ENCODE measurements at places on chromosomes 3 and 15.

DNA sequence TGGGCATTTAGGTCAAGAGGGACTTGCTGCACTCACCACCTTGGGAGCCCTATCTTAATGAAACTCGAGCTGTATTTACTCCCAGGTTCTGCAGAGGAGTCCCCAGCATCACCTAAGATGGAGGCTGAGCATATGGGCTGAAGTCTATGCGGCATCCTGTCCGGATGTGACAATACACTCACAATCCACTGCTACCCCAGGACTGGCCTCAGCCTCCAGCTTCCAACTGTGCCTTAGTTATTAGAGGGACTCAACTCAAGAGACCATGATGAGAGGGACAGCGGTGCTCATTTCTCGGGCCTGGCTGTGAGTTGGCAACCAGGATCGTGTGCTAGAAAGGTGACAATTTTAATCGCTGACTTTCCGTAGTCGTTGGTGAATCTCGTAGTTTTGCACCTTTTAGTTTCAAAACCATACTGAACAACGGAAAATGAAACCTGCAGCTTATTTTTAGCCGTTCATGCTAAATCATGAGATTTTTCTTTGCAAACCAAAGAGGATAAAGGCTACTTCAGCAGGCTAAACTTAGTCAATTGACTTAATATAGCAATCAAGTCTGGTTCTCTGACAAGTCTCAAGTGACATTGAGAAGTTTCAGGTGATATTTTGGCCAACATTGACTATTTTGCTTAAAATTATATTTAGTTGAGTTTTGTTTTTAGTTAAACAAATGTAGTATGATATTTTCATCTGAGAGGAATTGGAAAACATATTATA is 11.1 kb downstream of the ZBTB38 start:
- DNase-seq, result no peak

GRCh38 chr15:66921319-66921915 is 144.0 kb upstream of the SMAD3 start:
- peak; percentile 59 for DNase-seq

GRCh38 chr3:53153980-53154379 is 7.0 kb upstream of the PRKCD start:
- DNase-seq, result no peak

GRCh38 chr3:60036803-60037202 is 987.0 kb upstream of the CFAP20DC start:
- no peak for DNase-seq

DNA sequence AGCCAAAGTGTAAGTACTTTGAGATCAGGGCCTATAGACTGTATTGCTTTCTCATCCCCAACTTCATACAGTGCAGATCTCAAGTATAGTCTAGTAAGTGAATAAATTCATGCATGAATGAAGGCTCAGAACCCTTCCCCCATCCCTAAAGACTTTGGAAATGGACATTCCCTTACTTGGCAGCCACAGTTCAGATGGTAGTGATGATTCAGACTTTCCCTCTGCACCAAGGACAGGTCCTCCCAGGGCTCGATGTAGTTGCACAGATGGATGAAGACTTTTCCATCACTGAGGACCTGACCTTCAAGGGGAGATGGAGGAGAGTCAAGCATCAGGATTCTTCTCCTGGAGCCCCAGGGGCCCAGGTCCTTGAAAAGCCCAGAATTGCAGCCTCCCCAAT is 4.6 kb downstream of the TIMP4 start:
- peak; percentile 26 for DNase-seq

DNA sequence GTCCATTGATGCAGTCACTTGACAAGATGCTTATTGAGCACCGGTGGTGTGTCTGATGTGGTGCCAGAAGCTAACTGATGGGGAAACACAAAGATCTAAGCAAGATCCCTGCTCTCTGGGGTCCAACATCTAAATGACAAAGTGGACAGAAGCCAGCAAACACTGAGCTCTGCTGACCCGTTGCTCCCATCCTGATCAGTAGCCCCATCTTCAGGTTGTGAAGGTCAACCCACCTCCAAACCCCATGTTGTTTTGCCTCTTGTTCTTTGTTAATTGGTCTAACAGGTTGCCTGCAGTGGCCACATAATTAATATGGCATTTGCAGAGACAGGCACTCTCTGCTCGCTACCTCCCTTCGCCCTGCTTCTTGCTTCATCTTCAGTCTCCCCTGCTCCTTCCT is 21.5 kb upstream of the GLCE start:
- no peak for DNase-seq

- no peak for DNase-seq
Observed at GRCh38 chr15:60479361-60480110, 594 bp upstream of the ICE2 start.

DNA sequence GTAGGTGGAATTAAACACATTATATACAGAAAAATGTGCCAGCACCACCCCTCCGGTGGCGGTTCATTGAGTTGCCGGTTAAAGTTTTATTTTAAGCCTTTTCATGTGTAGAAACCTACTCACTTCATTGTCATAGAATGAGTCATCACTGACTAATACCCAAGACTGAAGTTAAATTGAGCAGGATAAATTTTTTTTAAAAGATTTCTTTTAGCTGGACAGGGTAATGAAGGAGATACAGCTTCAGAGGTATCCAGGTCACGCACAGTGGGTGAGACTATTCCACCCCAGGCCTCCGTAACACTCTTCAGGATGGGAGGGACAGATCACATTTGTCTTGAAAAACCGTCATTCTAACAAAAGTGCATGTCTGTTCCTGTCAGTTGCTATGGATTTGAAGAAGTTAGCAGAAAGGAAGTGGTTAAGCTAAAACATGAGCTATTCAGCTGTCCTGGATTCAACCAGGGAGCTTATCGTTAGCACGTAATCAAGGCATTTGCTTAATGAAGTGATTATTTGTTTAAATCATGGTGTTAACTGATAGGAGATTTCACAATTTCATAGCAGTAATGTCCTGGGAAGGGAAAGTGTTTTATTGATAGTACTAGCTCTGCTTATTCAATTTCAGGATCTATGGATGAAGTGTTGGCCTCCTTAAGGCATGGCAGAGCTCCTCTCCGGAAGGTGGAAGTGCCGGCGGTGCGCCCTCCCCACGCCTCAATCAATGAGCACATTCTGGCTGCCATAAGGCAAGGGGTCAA is 23.4 kb downstream of the WHAMM start:
- DNase-seq, result no peak

DNA sequence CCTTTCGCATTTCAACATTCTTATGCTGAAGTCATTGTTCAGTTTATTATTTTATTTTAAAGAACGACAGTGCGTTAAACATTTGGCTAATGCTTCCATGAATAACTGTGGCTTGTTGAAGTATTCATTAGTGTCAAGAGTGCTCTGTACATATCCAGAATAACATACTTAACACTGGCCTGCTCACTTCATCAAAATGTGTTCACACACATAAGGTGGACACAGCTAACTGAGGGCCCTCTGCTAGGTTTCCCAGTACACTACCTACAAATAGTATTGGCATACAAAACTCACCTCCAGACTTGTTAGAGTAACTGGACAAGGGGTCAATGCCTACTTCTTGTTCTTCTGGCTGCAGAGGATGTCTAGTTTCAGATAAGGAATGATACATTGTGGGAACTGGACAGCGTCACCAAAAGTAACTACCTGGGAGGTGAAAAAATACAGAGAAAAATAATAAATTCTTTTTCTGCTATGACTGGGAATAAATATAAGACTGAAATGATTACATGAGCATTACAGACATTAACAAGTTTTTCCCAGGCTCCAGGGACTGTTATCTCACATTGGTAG is 234.2 kb downstream of the TBC1D5 start:
- DNase-seq, result no peak

DNA sequence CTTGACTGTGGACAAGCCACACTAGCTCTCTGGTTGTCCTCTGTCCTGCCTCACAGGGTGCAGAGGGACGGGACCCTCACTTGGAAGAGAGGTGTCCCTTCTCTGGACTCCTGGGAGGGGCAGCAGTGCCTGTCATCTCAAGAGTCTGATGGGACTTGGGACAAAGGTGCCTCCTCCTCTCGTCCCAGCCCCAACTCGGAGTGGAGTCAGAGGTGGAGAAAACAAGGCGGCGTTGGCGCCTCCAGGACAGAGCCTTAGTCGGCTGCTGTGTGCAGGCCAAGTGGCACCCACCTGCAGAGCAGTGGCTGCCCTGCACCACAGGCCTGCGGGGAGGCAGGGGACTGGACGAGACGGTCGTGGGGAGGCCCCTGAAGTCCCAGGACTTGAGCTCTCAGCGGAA is 9.4 kb upstream of the SEC13 start:
- no peak for DNase-seq

- no peak for DNase-seq
Observed at GRCh38 chr3:189494632-189495031, 136.6 kb upstream of the TP63 start.

DNA sequence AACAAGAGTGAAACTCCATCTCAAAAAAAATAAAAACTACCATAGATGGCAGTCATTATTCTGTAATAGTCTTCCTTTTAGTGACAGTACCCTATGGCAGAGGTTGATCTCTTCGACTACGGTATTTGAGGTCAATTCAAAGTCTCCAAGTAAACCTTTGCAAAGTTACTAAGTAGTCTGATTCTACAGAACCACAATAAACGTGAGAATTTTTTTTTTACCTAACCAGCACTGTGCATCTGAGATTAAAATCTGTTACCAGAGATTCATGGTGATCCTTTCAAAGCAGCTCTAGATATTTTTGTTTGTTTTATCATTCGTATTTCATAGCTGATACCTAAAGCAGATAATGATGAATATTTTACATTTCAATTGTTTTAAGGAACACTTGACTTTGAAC is 86.6 kb upstream of the CHD2 start:
- no peak for DNase-seq

GRCh38 chr3:67557848-67558355 is 96.5 kb downstream of the SUCLG2 start:
- no peak for DNase-seq

DNA sequence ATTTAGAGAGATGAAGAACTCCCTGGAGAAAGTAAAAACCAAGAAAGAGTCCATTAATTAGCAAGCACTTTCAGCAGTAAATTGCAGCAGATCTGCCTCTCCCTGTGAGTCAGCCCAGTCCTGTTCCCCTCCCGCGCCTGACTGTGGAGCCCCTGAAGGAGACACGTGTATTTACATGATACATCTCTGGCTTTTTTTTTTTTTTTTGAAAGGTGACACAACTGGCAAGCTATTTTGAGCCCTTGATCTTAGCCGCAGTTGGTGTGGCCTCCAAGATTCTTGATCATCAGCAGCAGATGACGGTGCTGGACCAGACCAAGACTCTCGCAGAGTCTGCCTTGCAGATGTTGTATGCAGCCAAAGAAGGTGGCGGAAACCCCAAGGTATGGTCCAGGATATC is 271.8 kb upstream of the TPM1 start:
- no peak for DNase-seq

- DNase-seq, result no peak
Observed at GRCh38 chr3:178246004-178246403, 290.2 kb upstream of the KCNMB2 start.

DNA sequence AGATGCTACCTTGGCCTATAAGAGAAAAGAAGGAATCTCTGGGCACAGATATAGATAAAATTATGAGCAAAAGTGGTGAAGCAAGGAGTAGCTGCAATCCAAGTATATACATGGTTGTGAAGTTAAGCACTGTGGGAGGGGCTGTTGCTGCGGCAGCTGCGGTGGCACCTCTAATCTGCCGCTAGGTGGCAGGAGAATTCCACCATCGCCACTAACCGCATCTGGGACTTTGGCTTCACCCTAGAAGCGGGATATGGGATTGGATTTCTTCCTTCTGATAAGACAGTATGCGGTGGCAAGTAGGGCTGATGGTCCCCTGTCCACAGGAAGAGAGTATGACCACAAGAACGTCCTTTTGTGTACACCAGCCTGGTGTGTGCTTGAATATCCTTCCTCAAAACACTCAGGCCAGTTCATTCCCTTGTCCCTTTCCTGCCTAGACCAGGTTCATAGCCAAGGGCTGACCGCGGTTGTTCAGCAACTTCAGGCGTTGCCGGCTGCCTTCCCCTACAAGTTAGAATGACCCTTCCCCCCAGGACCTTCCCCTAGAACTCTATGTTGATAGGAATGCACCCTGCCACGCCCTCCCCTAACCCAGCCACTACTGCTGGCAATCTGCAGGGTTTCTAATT is 5.1 kb downstream of the MAGEL2 start:
- peak; percentile 72 for DNase-seq

GRCh38 chr3:132879656-132880055 is 157.4 kb upstream of the NPHP3 start:
- no peak for DNase-seq

GRCh38 chr3:141412936-141413354 is 44.6 kb downstream of the ZBTB38 start:
- DNase-seq, result peak; percentile 92

DNA sequence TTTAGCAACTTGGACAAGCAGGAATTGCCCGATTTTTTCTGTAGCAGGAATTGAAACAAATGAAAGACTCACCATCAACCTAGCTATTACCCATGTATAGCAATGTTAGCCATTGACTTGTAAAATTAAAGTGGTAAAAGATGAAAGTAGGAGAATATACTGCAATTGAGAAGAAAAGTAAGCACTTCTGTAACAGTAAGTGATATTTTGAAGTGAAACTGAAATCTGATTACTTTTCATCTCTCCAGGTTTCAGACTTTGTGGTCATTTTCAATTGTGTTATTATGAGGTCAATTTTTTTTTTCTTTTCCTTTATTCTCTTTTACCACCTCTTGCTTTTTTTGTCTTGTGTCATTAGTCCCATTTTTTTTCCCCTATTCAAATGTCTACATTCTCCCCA is 1078.2 kb downstream of the ZPLD1 start:
- DNase-seq, result no peak

DNA sequence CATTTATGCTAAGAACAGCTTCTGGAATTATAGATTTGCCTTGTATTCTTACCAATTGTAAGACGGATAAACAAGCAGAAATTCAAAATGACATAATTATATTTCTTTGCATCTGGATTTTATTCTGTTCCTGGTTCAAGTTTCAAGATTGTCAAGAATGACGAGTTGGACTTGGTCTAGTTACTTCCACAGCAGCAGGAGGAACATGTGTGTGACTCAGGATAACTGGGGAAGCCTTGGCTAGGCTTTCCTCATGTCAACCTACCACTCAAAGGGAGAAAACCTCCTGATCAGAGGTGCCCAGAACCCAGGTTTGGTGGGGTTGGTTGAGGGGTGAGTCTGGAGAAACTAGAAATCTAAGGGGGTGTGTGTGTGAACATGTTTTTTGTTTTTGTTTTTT is 259.7 kb downstream of the SOX2 start:
- no peak for DNase-seq

All from pons (tissue), 1 donor.